ENCODE measurements at places on chromosomes 1 and 21.

DNA sequence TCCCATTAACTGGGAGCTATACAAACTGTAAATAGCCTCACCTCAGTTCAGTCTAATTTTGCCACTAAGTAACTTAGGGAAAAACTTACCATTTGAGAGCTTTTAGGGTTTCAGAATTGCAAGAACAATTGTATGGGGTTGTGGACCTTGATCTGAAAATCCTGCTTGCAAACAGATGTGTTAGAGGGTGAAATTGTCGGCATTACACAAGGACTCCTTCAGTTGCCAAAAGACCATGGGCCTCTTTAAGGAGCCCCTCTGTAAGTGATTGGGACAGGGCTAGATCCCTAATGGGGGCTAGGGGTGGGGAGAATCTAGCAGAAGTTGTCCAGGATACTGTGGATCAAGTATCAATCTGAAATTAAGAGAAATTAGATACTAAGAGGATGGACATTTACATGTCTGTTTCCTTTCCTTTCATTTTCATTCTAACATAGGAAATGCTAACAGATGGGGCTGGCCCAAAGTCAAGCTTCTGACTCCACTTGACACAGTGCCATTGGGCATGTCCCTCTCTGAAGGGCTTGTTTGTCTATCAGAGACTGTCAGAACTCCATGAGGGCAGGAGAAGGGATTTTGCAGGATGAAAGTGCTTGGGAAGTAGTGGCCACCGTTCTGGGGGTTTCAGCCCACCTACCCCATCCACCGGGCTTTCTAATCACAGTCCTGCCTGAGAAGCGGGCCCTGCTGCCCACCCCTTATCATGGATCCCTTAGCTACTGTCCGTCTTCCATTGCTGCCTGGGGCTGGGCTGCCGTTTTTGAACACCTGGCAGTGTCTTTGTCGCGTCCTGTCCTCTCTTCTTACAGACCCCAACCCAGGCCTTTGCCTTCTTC, 54.7 kb downstream of the STUM start:
- DNase-seq, result peak; percentile 90

DNA sequence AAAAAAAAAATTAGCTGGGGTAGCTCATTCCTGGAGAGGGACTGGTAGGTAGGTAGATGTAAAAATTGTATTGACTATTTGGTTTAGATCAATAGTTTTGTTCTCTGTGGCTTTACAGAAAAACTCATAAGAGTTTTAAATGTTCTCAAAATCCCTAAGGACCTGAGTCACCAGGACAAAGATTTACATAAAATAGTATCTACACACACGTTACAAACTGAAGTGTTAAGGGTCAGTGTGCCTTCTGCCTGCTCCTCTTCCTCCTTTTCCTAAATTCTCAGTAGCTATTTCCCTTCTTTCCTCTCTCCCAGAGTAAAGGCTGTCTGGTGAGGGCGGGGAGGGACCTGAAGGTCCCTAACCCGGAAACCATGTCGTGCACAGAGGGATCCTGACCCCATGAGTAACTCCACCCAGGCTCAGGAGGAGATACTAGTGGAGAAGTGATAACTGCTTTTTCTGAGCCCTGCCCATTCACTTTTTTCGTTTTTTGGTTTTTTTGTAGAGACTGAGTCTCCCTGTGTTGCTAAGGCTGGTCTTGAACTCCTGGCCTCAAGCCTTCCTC, 8.1 kb downstream of the PLEKHM2 start:
- no peak for DNase-seq

DNA sequence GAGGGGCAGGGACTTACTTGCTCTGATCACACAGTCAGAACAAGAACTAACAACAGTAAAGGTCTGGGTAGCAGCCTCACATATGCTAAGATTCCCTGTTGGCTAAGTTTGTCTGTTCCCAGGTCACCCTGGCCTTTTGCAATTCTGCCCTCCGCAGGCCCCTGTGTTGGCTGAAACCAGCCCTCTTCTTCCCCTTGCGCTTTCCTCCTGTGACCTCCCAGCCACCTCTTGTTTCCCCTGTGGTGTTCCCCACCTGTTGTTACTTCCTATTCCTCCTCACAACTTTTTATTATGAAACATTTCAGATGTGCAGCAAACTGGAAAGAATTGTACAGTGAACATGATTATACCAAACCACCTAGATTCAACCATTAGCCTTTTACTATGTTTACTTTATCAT, 23.4 kb downstream of the MAPKAPK2 start:
- DNase-seq, result no peak

DNA sequence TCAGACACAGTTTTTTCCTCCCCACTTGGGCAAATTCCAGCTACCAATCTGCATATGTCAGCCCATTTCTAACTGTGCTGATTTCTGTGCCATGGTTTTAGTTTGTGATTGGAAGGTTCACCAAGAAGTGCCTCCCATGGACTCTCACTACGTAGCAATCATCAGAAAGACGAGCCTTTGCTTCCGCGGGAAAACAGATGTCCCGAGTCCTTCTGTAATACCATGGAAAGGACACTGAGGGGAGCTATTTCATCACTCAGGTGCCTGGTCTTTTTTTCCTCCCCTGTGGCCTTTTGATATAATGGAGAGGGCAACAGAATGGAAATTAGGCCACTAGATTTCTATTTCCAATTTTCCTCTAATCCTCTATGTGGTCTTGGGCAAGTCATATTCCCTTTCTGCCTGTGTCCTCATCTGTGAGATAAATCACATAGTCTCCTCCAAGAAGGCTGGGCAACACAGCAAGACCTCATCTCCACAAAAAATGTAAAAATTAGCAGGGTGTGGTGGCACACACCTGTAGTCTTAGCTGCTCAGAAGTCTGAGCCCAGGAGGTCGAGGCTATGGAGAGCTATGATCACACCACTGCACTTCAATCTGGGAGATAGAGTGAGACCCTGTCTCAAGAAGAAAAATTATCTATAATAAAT, 24.8 kb downstream of the LEMD1 start:
- DNase-seq, result peak; percentile 84

DNA sequence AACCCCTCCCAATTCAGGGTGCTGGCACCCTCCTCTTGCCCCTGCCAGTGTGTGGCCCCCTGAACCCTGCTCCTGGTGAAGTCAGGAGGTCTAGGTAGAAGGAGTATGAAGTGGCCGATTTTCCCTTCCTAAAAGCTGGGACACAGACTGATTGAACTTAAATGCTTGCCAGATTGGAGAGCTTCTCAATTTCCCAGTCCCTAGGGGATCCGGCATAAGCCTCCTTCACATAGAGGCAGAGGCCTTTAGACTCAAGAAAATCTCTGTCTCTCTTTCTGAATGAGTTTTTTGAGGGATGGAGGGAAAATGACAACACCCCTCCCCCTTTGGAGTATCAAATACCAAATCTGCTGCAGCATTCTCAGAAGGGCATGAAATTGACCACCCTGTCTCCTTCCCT, 51.5 kb downstream of the SYT2 start:
- peak; percentile 34 for DNase-seq

GRCh38 chr1:87052400-87052799, 138.0 kb downstream of the HS2ST1 start:
- no peak for DNase-seq

Measured in NCI-H446 (cell line).